ENCODE measurements at places on chromosomes 2 and 18.

DNA sequence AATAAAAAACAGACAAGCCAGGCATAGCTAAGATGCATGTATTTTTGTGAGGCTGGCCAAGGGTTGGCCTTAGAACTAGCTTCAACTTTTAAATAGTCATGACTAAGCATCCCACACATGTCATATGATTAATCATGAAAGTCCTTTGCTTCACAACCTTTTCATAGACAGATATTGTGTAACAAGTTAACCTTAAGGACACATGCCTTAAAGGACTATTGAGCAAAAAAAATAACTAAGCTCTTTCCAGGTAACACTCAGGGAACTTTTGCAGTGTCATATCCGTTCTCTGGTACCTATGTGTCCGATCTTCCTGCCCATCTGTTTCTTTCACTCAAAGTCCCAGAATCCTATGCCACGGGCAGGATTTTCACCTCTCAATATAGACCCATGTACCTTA lies 498.4 kb downstream of the STK39 start:
- no peak for DNase-seq

- no peak for DNase-seq
These were observed 347.0 kb upstream of the ID2 start for GRCh38 chr2:8334866-8335325.

DNA sequence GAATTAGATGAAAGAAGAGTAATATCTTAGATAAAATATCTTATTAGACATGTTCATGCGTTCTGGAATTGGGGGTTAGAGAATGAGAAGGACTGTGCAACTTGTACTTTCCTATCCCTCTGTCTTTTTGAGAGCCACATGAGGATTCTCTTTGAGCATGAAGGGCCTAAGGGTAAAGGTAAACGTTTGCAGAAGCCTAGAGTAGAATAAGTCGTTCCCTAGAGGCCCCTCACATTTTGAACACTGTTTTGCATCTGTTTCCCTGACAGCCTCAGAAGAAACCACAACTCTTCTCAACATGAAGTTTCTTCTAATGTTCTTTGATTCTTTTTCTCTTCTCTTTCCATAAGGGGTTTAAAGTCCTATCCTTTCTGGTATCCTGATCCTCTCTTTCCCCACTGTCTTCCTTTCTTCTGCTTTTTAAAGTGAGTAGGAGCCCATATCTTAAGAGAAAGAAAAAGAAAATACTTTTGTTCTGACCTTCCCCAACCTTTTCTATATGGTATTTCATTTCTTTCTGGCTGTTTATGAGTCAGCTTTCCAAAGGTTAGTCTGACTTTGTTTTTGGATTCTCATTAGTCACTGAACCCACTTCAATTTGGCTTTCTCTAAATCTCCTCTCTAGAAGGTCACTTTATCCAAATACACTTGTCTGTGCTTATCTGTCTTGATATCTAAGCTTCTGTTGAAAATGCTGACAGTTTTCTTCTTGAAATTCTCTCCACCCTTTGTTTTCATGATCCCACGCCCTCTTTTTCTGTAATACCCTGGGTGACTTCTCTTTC lies 34.8 kb downstream of the PPP1R1C start:
- no peak for DNase-seq

GRCh38 chr2:4130651-4131050 lies 427.3 kb downstream of the DCDC2C start:
- no peak for DNase-seq

DNA sequence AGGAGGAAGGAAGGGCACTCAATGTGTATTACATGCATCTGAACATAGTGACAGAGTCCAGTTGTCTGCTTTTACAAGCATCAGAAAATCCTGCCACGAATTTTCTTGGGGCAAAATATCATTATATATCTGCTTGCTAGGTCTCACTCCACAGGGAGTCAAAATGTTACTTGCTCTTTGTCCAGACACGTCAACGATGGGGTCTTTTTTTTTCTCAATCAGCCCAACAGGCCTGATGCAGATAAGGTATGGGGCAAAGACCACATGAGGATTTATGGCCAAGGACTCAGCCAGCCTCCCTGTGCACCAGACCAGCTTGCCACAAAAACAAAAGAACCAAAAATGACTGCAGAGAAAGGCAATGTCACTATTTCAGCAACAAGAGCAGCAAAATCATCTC lies 323.4 kb upstream of the PKDCC start:
- DNase-seq: no peak

- DNase-seq: no peak
These were observed 82.5 kb upstream of the EPB41L3 start for GRCh38 chr18:5626130-5626880.

- no peak for DNase-seq
These were observed 5.0 kb downstream of the CFAP221 start for GRCh38 chr2:119549241-119549640.

- no peak for DNase-seq
These were observed 142.3 kb downstream of the ACOXL start for GRCh38 chr2:110874453-110875383.

- no peak for DNase-seq
These were observed 13.7 kb downstream of the SOS1 start for GRCh38 chr2:39107156-39107555.
